Stimulated activated CD8-positive, alpha-beta memory T cell treated with anti-CD3 and anti-CD28 coated beads, Interleukin-12 subunit alpha, Interleukin-12 subunit beta, amount 100 ng/mL, for 1 hour (primary cell): ENCODE measurements at places on chromosomes 3 and 15.

DNA sequence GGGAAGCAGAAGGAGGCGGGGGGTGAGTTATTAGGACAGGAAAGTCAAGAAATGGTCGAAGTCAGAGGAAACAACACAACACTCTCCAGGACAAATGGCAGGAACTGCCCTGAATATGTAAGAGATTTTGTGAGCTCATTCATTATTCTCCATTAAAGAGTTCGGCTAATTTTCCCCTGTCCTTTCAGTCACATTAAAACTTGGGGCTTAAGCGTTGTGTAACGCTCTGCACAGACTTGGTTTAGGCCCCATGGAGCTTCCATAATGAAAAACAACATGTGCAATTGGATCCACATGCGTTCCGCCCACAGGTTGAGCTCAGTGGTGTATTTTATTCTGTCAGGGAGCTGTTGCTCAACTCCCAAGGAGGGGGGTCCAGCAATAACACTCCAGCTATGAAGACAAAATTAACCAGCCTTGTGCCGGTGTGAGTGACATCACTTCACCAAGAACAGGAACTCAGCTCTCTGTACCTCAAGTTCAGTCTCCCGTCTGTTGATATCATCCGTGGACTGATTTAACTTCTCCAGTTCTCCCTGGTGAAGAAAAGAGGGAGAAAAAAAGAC, 2.3 kb downstream of the SH3BP5 start:
- DNase-seq, result no peak

- no peak for DNase-seq
These were observed 181.1 kb downstream of the STT3B start for GRCh38 chr3:31713816-31714215.

DNA sequence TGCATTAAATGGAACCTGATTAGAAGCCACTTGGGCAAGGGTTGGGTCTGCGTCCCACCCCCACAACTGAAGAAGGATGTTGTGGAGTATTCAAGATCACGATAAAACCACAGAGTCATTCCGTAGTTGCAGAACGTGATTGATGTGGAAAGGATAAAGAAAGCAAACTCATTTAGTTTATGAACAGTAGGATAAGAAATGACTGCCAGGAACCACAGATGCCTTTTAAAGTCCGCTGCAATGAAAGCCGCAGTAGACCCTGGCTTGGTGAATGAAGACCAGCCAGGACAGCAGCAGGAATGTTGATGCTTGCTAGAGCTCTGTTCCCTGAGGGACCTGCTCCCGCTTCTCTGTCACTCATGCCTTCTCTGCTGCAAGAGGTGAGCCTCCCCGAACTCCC, 111.5 kb downstream of the GABRG3 start:
- DNase-seq, result no peak

DNA sequence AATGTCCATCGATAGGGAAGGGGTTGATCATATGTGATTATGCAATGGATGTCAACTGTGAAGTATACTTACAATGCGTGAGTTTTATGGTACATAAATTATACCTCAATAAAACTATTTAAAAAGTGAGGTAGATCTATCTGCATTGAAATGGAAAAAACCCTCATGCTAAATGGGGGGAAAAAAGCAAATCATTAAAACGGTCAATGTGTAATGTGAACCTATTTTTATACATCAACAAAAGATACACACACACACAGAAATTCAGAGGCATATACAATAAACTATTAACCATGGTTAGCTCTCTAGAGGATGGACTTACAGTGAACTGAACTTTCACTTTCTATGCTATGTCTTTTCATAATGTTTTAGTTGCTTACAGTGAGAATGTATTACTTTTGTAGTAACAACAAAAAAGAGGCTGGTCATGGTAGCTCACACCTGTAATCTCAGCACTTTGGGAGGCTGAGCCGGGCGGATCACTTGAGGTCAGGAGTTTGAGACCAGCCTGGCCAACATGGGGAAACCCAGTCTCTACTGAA, 23.1 kb downstream of the STIMATE start:
- no peak for DNase-seq

DNA sequence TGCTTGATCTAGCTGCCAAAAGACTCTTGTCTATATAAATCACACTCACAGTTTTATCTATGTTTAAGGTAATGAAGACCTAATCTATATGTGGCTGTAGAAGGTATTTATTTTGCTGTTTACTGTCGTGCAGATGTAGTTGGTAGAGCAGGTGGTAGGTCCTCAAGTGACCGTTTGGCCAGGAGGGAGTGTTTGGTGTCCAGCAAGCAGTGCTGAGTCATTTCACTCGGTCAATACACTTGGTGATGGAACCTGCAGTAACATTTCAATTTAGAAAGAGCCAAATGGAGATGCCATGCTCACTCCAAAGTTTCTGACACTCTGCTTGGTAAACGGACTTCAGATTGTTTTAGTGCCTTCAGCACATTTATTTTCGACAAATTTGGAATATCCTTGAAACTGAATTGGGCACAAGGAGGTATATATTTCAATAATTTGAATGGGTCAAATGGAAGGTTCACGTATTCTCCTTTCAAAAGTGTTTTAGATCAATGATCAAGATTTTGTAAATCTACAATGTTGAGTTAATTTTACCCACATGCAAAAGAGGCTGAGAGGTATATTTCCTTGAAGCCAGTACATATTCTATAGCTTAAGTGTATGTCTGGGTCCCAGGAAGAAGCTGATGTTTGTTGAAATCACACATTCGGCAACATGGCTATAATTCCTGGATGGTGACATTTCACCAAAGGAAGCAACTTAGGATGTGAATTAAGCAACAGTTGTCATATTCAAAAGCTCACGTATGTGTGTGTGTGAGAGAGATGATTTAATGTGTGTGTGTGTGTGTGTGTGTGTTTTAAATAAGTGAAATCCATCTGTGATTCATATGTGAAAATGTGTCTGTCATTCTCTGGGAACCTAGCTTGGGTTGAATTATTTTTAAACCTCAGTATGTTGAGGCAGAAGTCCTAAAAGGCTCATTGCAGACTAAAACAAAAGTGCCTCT, 7.7 kb upstream of the CX3CR1 start:
- no peak for DNase-seq

GRCh38 chr15:26438718-26439117, 334.1 kb downstream of the GABRB3 start:
- DNase-seq, result no peak

- DNase-seq, result no peak
These were observed 111.2 kb upstream of the SAMMSON start for GRCh38 chr3:69888040-69888942.

- no peak for DNase-seq
These were observed 16.1 kb upstream of the CTXND1 start for GRCh38 chr15:80268101-80268500.

GRCh38 chr15:95106801-95107200, 875.4 kb downstream of the MCTP2 start:
- no peak for DNase-seq

DNA sequence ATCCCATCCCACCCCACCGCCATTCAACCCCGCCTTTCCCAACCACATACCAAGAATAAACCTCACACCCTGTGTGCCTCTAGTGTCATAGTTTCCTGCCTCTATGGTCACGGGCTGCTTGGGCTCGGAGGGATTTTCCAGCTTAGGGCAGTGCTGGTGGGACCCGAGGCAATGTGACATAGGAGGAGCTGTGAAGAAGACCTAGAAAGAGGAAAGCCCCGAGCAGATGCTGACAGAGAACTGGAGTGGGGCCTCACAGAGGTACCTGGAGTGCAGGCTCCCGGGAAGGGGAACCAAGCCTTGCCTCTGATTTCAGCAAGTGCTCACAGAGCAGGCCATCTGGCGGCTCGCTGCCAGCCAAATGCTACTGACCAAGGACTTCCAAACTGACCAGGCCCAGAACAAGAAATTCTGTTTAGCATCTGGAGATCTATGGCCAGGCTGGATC, 27.5 kb downstream of the BHLHE40 start:
- DNase-seq, result peak; percentile 49

- no peak for DNase-seq
These were observed 39.3 kb downstream of the PLD1 start for GRCh38 chr3:171770689-171771620.

DNA sequence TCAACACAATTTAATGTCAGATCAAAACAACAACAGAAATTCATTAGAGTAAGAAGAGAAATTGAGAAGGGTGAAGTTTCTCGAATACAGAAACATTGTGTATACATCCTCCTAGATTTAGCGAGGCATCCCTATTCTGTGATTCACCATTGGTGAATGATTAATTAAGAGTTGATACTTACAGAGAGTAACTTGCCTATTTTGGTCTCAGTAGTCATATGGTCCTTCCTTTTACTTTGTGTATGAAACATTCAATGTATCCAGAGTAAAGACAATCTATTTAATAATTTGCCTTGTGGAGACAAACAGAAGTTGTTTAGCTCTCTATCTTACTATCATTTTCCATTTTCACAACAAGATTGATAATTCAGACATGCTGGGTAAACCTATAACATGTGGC, 432.0 kb downstream of the ZPLD1 start:
- no peak for DNase-seq

DNA sequence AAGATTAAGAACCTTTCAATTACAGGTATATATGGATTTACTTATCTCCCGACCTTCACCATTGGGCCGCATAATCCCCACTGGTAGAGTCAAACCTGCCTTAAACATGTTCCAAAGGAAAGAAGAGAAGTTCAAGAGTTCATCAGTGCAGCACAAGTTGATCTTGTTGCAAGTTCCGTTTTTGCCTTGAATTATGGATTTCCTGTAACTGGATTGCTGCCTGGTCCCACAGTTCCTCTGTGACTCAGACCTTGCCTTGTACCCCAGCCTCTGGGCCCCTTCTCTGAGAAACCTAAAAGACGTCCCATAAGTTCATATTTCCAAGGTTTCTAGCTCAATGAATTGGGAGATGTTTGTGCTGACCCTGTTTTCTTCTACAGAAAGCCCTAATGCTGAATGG, 112.5 kb upstream of the THBS1 start:
- DNase-seq, result no peak

DNA sequence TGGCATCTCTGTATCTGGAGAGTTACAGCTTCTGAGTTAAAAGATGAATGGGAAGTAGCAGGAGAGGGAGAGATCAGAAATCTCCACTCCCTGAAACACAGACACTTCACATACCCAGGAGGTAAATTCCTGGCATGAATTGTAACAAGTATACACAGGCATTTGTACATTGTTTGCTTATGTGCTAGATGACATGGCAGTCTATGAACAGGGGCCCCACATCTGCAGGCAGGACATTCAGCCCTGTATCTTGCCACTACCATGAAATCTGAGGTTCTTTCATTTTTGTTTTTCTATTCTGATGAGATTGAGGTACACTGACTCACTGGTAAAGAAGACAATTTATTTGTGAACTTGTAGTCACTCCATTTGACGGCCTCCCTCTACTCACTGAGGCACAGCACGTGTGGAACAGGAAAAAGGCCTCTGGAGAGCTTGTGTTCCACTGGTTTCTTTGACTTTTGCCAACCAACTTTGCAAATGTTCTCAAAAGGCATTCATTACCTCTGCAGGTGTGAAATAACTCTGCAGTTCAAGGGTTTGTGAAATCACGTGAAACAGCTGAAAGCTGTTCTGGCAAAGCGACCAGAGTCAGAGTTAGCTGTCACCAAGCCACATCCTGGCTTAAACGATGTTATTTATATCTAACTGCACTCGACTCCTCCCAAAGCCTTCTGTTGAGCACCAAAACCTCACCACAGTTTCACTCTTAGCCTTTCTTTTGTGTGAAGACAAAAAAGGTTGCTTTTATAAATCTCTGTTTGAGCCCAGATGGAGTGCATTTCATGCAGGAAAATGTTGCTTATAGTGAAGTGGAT, 401.3 kb upstream of the CFAP20DC start:
- peak; percentile 30 for DNase-seq

- no peak for DNase-seq
These were observed 330.2 kb downstream of the TIGIT start for GRCh38 chr3:114624047-114624445.

DNA sequence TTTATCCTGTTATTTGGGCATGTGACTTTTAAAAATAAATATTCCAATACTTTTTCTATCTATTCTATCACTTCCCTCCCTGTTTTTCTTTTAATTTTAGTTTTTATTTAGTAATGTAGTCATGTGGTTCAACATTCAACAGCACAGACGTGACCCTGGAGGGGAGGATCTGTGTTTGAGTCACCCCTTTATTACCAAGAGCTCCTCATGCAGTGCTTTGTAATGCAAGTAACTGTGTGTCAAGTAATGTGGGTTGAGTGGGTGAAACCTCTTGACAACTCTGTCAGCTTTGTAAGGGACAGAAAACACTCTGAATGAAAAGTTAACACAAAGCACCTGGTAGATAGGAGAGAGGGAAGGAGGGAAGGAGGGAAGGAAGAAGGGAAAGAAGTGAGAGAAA, 89.7 kb upstream of the FGF12 start:
- DNase-seq, result no peak

GRCh38 chr3:102090721-102091045, 241.4 kb downstream of the NFKBIZ start:
- DNase-seq, result no peak

GRCh38 chr3:127791221-127791913, 30.9 kb downstream of the MGLL start:
- no peak for DNase-seq

DNA sequence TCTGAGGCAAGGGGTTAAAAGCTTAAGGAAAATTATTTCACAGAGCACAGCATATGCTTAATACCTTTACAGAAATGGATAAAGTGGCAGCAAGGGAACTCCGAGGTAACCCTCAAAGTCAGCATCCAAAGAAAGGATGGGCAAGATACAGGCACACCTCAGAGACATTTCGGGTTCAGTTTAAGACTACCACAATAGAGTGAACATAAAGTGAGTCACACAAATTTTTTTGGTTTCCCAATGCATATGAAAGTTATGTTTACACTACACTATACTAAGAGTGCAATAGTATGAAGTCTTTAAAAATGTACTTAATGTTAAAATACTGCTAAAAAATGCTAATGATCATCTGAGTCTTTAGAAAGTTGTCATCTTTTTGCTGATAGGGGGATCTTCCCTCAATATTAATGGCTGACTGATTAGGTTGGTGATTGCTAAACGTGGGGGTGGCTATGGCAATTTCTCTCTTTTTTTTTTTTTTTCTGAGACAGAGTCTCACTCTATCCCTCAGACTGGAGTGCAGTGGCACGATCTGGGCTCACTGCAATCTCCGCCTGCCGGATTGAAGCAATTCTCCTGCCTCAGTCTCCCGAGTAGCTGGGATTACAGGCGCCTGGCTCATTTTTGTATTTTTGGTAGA, 10.0 kb downstream of the UBR1 start:
- DNase-seq, result no peak

GRCh38 chr3:122918576-122919290, 108.8 kb downstream of the SEMA5B start:
- no peak for DNase-seq
